ENCODE measurements at places on chromosomes 7 and 10. TPM values are rescaled to one million over a fixed set of nuclear protein-coding genes. Genes with fewer than 3 reads are reported as not detected.

Gene CHST3
- 47.9 TPM for total RNA-seq

Gene RASA4B
- total RNA-seq: 81.9 TPM

Gene FXYD4
- not detected for total RNA-seq

Gene SAMD9L
- total RNA-seq: 10.8 TPM

DNA sequence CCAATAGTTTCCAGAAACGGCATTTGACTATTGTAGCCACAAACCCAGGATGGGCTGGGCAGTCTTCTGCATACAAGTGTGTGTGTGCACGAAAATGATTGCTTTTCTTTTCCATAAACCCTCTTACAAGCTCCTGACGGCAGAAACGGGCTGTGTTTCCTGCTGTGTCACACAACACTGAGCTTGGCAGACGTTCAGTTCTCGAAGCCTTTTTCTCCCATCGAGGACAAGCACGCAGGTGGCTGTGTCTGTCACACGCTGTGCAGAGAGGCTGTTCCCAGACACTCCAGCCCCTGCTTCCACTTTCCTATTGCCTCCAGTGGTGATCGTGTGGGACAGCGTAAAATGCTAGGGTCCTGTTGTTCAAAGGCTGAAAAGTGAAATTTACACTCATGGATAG is 32.1 kb downstream of the RBAK start:
- H3K36me3 ChIP-seq: no peaks in the 10 kb centered on the region
- H3K27ac ChIP-seq: no peak overlapping the region
- no peaks in the 10 kb centered on the region for H3K27me3 ChIP-seq
- no peaks in the 10 kb centered on the region for H3K4me1 ChIP-seq
- H3K4me3 ChIP-seq: no peak overlapping the region

GRCh38 chr10:15719049-15719898 is 448 bp downstream of the ITGA8 start:
- H3K36me3 ChIP-seq: no peaks in the 10 kb centered on the region
- DNase-seq: no peak

GRCh38 chr10:85679061-85679460 is 687.5 kb downstream of the GRID1 start:
- H3K36me3 ChIP-seq: no peaks in the 10 kb centered on the region
- no peaks in the 10 kb centered on the region for H3K4me1 ChIP-seq
- H3K27me3 ChIP-seq: no peaks in the 10 kb centered on the region
- DNase-seq: no peak
- H3K4me3 ChIP-seq: no peak overlapping the region
- no peak overlapping the region for H3K27ac ChIP-seq

- peaks cover 9% of the 10 kb centered on the region for H3K4me1 ChIP-seq
- no peak for DNase-seq
- H3K4me3 ChIP-seq: no peak overlapping the region
- no peaks in the 10 kb centered on the region for H3K36me3 ChIP-seq
- H3K27me3 ChIP-seq: no peaks in the 10 kb centered on the region
- H3K27ac ChIP-seq: no peak overlapping the region
These were observed 28.5 kb downstream of the CELF2 start for GRCh38 chr10:11045995-11046775.

- no peak overlapping the region for H3K4me3 ChIP-seq
- H3K27ac ChIP-seq: no peak overlapping the region
- no peaks in the 10 kb centered on the region for H3K27me3 ChIP-seq
- H3K36me3 ChIP-seq: no peaks in the 10 kb centered on the region
- no peak for DNase-seq
- no peaks in the 10 kb centered on the region for H3K4me1 ChIP-seq
These were observed 7.4 kb upstream of the APBB1IP start for GRCh38 chr10:26430641-26431163.

- H3K4me3 ChIP-seq: no peak overlapping the region
- H3K4me1 ChIP-seq: no peaks in the 10 kb centered on the region
- no peak for DNase-seq
- H3K27me3 ChIP-seq: no peaks in the 10 kb centered on the region
These were observed 45.5 kb downstream of the VOPP1 start for GRCh38 chr7:55526770-55527169.

GRCh38 chr10:48993627-48994026 is 54.0 kb upstream of the LRRC18 start:
- no peak overlapping the region for H3K27ac ChIP-seq
- no peak for DNase-seq
- H3K4me1 ChIP-seq: no peaks in the 10 kb centered on the region
- no peaks in the 10 kb centered on the region for H3K27me3 ChIP-seq
- H3K4me3 ChIP-seq: no peak overlapping the region

- H3K27me3 ChIP-seq: no peaks in the 10 kb centered on the region
- H3K36me3 ChIP-seq: no peaks in the 10 kb centered on the region
- no peaks in the 10 kb centered on the region for H3K4me1 ChIP-seq
- DNase-seq: no peak
- H3K27ac ChIP-seq: no peak overlapping the region
These were observed 22.5 kb upstream of the EPHB6 start for GRCh38 chr7:142832417-142832816.

DNA sequence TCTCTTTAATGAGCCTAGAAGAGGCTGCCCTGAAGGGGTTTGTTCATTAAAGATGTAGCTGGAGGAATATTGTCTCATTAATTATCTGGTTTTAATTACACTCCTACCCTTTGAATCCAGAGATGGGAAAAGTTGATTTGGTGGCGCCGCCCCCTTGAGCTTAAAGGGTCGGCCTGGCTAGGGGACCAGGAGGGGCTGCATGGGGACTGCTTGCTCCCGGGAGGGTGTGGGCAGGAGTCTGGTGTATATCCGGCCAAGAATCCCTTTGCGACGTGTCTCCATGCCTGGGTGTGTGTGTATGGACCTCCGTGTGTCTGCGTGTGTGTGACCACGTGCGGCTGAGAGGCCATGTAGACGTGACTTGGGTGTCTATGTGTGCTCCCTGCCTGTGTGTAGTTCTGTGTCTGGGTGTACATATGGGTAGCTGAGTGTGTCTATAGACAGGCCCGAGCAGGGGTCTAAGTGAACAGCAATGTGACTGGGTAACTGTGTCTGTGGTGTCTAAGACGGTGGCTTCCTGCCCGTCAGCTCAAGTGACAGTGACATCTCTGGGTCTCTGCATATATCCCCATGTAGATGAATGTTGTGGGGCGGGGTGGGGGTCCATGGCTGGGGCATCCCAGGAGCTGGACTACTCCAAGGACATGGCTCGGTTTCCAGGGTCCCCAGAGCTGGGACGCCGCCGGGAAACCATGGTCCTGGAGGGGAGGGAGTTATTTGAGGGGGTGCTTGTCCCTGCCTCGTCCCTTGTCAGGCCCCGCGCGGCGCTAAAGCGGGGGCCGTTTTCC is 10.7 kb downstream of the LBX1 start:
- no peaks in the 10 kb centered on the region for H3K36me3 ChIP-seq
- H3K4me1 ChIP-seq: no peaks in the 10 kb centered on the region
- H3K4me3 ChIP-seq: no peak overlapping the region
- no peak for DNase-seq

GRCh38 chr10:59724098-59724938 is 14.7 kb upstream of the SLC16A9 start:
- DNase-seq: no peak
- no peaks in the 10 kb centered on the region for H3K27me3 ChIP-seq
- no peak overlapping the region for H3K4me3 ChIP-seq
- no peaks in the 10 kb centered on the region for H3K4me1 ChIP-seq
- no peak overlapping the region for H3K27ac ChIP-seq
- H3K36me3 ChIP-seq: no peaks in the 10 kb centered on the region

DNA sequence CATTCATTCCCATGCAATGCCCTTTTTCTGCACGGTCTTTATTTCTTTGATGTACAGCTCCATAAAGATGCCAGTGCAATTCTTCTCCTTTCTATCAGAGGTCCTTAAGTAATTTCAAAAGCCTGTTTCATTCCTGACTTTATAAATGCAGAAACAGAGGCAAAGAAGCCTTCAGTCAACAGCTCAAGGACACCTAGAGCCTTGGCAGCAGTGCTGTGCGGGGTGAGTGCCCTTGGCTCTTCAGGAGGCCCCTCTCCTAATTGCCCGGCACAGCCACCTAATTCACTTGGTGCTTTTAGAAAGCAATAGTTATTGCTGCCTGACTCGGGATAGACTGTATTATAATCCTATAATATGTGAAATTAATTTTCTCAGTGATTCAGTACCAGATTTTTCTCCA is 169.6 kb upstream of the KLF6 start:
- H3K36me3 ChIP-seq: no peaks in the 10 kb centered on the region
- H3K27me3 ChIP-seq: no peaks in the 10 kb centered on the region
- no peak overlapping the region for H3K4me3 ChIP-seq
- no peak overlapping the region for H3K27ac ChIP-seq
- no peak for DNase-seq

GRCh38 chr7:41921453-41921981 is 218.6 kb upstream of the INHBA start:
- H3K27me3 ChIP-seq: no peaks in the 10 kb centered on the region
- no peak overlapping the region for H3K4me3 ChIP-seq
- no peaks in the 10 kb centered on the region for H3K36me3 ChIP-seq

- peak overlapping the region; percentile 82 for H3K27ac ChIP-seq
- H3K36me3 ChIP-seq: peaks cover 2% of the 10 kb centered on the region
- no peak overlapping the region for H3K4me3 ChIP-seq
- DNase-seq: peak; percentile 82
These were observed 52.4 kb downstream of the CALD1 start for GRCh38 chr7:134831862-134832261.
